ENCODE measurements at places on chromosomes 1 and 21.
A peak's percentile ranks its signal among the peaks of the same experiment; 100 is the strongest.

- DNase-seq: no peak
Observed at GRCh38 chr1:185398599-185398998, 81.6 kb upstream of the IVNS1ABP start.

- no peak for DNase-seq
Observed at GRCh38 chr1:46820560-46821060, 21.8 kb downstream of the CYP4B1 start.

- no peak for DNase-seq
Observed at GRCh38 chr1:21302747-21303715, 12.8 kb upstream of the ECE1 start.

GRCh38 chr1:237570530-237570929 is 320.2 kb downstream of the ZP4 start:
- no peak for DNase-seq

DNA sequence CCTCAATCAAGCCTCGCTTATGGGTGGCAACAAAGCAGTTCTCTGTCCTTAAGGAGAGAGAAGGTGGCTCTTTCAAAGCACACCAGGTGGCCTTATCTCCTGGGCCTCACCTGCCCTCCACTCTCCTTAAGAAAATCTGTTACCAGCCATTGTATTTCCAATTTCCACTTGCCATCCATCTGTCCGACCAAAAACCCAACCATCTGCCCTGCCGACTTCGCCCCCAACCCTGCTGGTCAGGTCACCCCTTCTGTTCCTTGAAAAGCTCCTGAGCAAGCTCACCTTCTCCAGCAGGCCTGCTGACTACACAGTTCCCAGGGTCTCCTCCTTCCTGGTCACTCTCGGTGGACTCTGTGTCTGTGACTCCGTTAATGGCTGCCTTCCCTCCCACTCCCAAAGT is 619 bp upstream of the IGFN1 start:
- no peak for DNase-seq

GRCh38 chr1:183872403-183872802 is 67.5 kb downstream of the RGL1 start:
- no peak for DNase-seq

GRCh38 chr1:116178837-116179236 is 67.6 kb downstream of the MAB21L3 start:
- no peak for DNase-seq

- DNase-seq: peak; percentile 85
Observed at GRCh38 chr21:42218836-42219605, at the start of gene ABCG1. Gene ABCG1 (plus strand): TSS chr21:42219140. CDS start chr21:42219263, 123 bp downstream.

GRCh38 chr1:61752921-61753389 is 10.7 kb downstream of the PATJ start:
- DNase-seq: no peak

- DNase-seq: no peak
Observed at GRCh38 chr1:162094723-162095122, 25.2 kb downstream of the NOS1AP start.

DNA sequence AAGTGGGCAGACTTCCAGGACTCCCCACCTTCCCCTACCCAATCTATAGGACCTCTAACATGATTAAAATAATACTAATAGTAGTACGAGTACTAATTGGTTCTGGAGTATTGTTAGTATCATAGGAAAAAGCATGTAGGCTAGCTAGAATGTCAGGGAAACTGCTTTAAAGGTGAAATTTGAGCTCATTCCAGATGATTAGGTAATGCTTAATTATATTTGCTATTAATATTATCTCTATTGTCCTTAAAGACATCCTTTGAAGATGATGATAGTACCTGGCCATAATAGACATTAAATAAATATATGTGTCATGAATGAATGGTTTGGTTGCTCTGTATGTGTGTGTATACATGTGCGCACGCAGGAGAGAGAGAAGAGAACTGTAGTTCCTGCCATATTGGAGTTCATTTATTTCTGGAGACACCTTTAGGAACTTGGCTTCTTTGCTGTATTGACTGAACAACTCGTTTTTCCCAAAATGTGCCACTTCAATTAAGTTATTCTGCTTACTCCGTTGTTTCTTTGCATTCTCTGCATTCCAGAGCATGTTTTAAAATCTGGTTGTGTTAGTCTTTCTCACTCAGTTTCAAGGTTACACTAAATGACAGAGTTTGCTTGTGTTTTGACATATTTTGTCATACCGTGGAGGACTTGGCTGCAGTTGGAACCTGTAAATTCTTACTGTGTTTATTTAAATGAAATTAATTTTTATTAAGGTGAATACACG is 117.1 kb downstream of the OSBPL9 start:
- no peak for DNase-seq

- DNase-seq: no peak
Observed at GRCh38 chr1:67236277-67236676, 70.0 kb downstream of the IL23R start.

- DNase-seq: no peak
Observed at GRCh38 chr21:42921927-42922326, 3.5 kb downstream of the ERVH48-1 start.

- no peak for DNase-seq
Observed at GRCh38 chr1:230648114-230648513, 5.8 kb downstream of the COG2 start.

- DNase-seq: no peak
Observed at GRCh38 chr1:204493145-204493983, 1.2 kb downstream of the PIK3C2B start.

DNA sequence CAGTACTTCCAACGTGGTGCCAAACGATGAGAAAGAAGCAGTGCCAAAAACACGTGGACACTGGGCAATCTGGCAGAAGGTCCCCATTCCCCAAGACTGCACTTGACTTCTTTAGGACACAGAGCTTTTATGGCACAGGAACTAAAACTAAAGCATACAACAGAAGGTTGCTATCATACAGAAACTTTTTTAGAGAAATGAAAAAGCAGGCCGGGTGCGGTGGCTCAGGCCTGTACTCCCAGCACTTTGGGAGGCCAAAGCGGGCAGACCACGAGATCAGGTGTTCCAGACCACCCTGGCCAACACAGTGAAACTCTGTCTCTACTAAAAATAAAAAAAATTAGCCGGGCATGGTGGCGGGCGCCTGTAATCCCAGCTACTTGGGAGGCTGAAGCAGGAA is 43.0 kb downstream of the GNB1 start:
- no peak for DNase-seq

DNA sequence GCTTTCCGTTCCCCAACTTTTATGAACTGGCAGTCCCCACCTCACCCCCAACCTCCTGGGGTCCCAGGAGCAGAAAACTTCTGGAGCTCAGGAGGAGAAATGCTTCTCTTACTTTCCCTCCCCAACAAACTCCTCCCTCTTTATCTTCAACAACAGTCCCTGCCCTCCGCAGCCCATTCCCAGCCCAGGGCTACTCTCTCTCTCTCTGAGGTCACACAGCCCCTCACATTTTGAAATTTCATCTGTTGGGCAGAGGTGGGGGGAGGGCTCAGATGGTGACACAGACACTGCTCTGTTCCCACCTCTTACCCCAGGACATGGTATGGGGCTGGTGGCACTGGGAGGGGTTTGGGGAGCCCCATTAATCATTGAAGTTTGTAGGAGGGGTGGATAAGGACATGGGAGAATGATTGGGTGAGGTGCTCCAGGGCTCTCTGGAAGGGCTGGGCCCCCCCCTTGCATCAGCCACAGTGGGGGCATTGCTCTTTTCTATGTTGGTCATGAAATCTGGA is 6.0 kb downstream of the PIK3CD start:
- DNase-seq: no peak

GRCh38 chr21:27772816-27773215 is 805.9 kb upstream of the ADAMTS5 start:
- DNase-seq: no peak

- DNase-seq: no peak
Observed at GRCh38 chr1:21666576-21667320, 2.4 kb downstream of the RAP1GAP start.

DNA sequence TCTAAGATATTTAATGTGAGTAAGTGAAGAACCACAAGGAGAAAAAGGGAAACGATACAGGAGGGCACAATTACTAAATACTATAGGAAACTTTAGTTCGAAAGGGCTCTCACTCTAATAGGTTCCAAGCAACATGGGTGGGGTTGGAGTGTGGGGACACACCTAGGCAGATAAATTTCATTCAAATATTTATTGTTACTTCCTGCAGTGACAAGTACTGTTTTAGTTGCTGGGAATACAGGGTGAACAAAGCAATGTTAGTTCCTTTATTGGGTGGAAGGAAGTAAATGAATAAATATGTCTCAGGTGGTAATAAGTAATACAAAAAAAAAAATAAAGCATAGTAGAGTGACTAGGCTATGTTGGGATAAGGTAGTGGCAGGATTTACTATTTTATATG is 73.2 kb upstream of the B3GALT2 start:
- no peak for DNase-seq

DNA sequence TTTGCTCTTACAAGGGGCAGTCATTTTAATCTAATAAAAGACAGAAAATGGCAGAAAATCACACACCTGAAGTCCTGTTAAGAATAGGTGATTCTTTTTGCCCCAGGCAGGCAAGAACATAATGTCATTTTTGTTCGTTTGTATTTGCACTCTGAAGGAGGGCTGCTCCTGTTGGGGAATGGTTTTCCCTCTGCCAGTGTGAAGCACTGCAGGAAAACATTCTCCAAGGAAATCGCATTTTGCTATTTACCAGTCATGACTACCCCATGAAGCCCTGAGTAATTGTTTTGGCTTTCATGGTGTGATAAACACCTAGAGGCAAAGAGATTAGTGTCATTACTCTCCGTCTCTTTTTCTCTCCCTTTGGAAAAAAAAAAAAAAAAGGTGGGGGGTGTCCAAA is 345.5 kb downstream of the NTNG1 start:
- no peak for DNase-seq

GRCh38 chr1:42179275-42179674 is 14.7 kb upstream of the GUCA2A start:
- DNase-seq: no peak

DNA sequence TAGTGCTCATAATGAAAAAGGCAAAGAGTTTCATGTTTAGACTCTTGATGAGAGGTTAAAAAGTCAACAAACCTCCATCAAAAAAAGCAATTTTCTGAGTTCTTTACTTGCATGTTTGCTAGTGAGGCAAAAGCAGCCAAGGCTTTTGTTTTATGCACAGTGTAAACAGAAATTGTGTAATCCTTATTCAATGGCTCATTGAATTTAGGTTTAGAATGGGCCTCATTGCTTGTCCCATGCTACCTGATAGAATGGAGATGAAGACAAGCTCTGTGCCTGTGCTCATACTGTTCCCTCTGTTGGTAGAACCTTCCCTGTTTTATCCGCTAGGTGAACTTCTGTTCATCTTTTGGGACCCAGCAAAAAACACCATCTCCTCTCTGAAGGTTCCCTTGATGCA is 10.0 kb upstream of the LRRC8D start:
- DNase-seq: no peak

- DNase-seq: no peak
Observed at GRCh38 chr1:2046174-2046917, 3.9 kb upstream of the PRKCZ start.

- no peak for DNase-seq
Observed at GRCh38 chr21:19510653-19511052, 1107.1 kb upstream of the TMPRSS15 start.

- DNase-seq: no peak
Observed at GRCh38 chr1:51247022-51247421, 10.9 kb downstream of the RNF11 start.

DNA sequence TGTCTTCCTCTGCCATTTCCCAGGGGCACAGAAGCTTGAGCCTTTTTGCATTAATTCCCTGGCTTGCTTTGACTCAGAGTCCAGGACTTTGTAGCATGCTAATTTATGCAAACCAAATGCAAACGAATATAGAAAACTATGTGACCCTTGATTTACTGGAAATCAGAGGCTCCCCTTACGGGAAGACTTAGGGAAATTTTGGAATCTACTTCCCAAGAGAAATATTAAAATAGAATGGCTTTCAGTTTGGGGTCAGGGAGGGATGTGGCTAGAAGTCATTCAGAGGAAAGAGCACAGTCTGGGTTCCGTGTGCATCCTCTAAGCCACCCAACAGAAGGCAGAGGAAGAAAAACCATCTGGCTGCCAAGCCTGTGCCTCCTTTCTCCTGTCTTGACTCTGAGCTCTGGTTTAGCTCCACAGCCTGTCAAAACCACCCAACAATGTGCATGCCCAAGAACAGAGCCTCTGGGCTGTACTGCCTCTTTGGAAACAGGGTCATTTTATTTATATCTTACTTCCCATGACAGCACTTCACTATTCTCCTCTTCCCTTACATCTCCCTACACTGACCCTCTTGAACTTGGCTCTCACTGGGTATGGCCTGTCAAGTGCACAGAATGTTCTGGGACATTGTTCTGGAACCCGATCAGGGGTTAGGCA is 30.1 kb downstream of the ATF3 start:
- no peak for DNase-seq

DNA sequence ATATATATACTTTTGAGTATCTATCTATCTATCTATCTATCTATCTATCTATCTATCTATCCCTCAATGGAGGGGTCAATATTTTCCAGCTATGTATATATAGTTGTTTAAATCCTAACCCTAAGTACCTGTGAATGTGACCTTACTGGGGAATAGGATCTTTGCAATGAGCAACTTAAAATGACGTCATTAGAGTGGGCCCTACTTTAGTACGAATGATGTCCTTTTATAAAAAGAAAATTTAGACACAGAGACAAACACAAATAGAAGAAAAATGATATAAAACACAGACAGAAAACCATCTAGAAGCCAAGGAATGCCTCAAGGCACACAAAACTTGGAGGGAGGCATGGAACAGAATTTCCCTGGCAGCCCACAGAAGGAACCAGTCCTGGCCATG is 2283.7 kb downstream of the NCAM2 start:
- DNase-seq: no peak

GRCh38 chr1:114455102-114455785 is 55.8 kb downstream of the TRIM33 start:
- DNase-seq: no peak

- no peak for DNase-seq
Observed at GRCh38 chr1:91754348-91754747, 131.6 kb downstream of the TGFBR3 start.

GRCh38 chr1:242827538-242827937 is 303.0 kb upstream of the PLD5 start:
- no peak for DNase-seq

GRCh38 chr1:27816921-27817630 is 13.5 kb upstream of the PPP1R8 start:
- DNase-seq: no peak

- peak; percentile 49 for DNase-seq
Observed at GRCh38 chr1:23751050-23751814, 8.0 kb downstream of the ELOA start.

DNA sequence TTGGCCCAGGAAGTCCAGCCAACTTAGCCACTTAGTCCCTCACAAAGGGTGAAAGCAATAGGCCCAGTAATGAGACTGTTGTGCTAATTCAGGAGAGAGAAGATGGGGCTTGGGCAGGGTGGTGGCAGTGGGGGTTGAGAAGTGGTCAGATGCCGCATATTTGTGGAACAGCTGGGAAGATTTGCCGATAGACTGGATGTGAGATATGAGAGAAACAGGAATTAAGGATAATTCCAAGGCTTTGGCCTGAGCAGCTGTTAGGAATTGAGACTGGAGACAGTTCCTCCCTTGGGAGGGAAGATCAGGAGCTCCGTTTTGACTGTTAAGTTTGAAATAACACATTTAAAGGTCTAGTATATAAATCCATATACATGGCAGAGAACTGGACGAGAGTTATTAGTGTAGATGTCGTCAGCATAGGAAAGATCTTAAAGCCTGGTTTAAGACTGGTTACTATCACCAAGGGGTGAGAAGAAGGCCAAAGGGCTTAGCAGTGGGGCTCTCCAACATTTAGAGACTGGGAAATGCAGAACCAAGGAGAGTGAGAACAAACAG is 323.7 kb upstream of the FAM78B start:
- no peak for DNase-seq

- no peak for DNase-seq
Observed at GRCh38 chr1:46804926-46805325, 6.1 kb downstream of the CYP4B1 start.

- no peak for DNase-seq
Observed at GRCh38 chr1:222555992-222556615, 8.2 kb upstream of the HHIPL2 start.

Data from frontal cortex (tissue), 4 donors.